HL-60 (cell line): ENCODE measurements at places on chromosomes 2 and 18.

DNA sequence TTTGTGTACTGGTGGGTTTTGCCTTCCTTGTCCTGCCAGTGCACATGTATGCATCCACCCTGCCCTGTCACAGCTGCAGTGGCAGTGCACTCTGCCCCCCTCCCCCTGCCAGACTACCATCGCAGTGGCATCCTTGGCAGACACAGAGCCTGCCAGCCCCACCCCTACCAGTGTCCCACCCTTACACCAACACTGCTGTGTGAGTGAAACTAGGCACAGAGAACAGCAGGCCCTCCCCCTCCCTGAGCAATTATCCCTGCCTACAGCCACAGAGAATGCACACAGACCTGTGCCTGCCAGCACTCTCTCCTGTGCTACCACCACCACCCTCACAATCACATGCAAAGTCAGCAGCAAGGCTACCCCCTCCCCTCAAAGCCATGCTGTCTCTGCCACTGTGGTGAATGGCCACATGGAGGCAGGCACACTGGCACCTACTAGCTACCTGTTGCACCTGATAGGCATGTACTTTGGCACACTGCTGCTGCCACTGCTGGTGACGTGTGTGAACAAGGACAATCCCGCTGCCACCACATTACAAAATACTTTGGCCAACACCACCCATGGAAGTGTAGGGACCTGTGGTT, 239.8 kb downstream of the CALCRL start:
- no peak for DNase-seq

- no peak for DNase-seq
These were observed 239.3 kb downstream of the ZNF385B start for GRCh38 chr2:179622112-179622511.

- no peak for DNase-seq
These were observed 560.4 kb upstream of the LRRTM4 start for GRCh38 chr2:78082555-78082954.

GRCh38 chr2:29238497-29238896, 123.3 kb downstream of the CLIP4 start:
- no peak for DNase-seq

DNA sequence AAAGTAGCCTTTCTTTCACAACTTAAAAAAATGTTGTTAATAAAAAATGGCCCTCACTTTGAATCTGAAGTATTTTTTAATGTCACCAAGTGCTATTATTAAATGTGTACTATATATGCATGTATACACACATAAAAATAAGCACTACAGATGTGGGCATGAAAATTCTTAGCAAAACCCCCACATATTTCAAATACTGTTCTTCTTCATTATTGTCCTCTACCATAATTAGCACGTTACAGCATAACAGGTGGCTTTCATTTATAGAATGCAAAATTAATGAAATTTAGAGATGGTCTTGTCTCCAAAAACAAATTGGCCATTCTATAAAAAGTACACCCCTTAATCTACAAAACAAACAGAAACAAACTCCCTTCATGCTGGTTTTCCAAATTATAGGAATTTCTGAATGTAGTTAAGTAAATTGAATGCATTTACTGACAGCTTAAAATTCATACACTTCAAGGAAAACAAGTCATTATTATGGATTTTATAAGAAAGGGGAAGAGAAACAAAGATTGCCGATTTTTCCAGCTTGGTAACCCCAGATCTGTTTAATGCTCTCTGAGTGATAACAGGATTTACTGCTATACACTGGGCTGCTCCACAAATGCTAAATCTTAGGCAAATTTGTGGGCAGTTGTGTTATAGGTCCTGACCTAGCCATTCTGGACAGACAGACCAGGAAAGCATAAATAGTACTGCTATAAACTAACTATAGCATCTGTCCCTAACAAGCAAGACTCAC, 67.2 kb downstream of the SPRED2 start:
- no peak for DNase-seq

DNA sequence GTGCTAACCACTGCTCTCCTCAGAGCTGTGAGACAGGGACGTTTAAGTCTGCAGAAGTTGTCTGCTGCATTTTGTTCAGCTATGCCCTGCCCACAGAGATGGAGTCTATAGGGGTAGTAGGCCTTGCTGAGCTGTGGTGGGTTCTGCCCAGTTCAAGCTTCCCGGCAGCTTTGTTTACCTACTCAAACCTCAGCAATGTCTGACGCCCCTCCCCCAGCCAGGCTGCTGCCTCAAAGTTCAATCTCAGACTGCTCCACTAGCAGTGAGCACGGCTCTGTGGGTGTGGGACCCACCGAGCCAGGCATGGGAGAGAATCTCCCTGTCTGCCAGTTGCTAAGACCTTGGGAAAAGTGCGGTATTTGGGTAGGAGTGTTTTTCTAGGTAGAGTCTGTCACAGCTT, 387.8 kb upstream of the SLC39A10 start:
- DNase-seq: no peak

- no peak for DNase-seq
These were observed 153.5 kb upstream of the PGAP1 start for GRCh38 chr2:197079832-197080555.

DNA sequence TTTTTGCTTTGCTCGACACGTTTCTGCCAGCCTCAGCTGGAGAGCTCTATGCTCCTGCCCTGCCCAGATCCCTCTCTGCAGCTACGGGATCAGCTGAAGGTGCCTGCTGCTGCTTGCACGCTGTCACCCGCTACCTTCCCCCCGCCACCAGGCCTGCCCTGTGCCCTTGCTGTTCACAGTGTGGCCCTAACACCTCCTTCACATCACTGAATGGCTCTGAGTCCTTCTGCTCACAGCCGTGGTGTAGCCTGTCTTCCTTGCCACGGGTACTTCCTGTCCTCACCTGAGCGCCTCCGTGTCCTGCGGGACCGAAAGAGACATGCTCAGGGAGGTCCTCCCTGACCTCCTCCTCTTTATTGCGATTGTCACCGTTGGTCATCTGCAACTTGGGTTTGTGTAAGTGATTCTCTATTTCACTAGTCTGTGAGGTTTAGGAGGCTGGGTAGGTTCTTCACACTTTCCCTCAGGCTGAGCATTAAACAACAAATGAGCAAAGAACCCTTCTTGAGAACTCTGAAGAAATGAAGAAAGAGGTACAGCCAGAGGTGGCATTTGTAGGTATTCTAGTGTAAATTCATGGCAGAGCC, 127.5 kb downstream of the NCK2 start:
- DNase-seq: no peak

DNA sequence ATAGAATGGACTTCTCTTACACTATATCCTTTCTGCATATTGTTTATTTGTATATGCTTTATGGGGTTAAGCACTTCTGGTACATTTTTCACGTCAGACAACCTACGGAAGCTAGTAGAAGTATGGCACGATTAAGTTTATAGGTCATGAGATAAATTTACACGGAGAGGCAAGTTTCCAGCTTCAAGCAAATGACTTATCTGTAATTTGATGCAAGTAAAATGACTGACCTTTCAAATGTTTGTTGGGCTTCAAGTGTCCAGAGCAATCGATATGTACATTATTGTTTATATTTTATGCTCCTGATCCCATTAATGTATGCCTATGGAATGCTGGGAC, 97.5 kb upstream of the EFEMP1 start:
- no peak for DNase-seq

DNA sequence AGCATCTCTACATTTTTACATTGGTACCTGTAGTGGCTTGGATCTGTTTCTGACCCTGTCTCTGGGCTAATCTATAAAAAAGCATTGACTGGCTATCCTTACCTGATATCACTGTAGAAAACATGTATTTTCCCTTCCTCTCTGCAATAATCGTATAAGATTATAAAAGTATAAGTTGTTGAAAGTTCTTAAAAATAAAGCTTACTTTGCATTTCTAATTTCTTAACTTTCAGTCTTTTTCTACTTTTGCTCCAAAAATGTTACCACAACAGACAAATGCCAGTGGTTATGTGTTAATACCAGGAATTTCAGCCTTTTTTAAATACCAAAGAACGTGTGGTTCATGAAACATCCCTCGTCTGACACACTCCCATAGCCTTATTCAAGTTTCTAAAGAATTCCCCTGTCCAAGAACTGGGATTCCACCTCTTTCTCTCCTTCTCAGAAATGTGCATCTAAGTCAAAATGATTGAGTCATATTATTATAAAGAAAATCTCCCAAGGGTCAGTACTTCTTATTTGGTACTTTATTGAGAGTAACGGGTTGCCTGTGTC, 28.5 kb upstream of the ACKR3 start:
- no peak for DNase-seq

DNA sequence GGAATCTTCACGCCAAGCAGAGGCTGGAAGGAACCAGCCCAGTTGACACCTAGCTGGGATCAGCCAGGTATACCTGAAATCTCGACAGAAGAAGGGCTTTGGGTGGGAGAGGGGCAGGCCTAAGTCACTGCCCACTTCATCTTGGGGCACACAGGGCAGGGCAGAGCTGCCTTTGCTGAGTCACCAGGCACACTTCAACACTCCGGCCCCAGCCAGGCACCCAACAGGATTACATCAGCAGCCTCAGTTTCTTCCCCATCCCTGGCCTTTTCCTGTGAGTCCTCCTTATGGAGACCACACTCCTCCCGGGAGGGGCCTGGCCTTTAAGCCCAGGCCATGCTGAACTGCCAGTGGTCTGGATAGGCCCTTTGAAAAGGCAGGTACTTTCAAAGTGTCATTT, 201.7 kb upstream of the HS6ST1 start:
- no peak for DNase-seq

- no peak for DNase-seq
These were observed 3.2 kb downstream of the GATA6 start for GRCh38 chr18:22172594-22173049.
